ENCODE measurements at places on chromosomes 3 and 15.

DNA sequence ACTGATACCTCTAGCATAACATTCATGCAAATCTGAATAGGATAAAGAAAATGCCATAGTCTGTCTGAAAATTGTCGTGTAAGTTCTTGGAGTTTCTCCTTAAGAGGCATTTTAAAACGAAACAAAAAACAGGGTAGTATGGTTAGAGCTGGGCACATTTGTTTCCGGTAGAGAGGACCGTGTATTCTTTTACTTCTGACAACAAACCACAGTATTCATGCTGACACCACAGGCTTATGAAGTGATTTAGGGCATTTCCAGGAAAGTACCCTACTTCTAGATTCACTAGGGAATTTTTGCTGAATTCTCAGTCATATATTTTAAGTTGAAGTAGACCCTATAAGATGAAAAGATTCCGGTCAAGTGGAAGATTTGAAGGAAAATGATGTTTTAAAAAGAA lies 541.3 kb downstream of the UNC13C start:
- H3K4me3 ChIP-seq, result peak overlapping the region; percentile 46
- no peaks in the 10 kb centered on the region for H3K36me3 ChIP-seq
- H3K27me3 ChIP-seq, result no peaks in the 10 kb centered on the region
- peaks cover 11% of the 10 kb centered on the region for H3K4me1 ChIP-seq
- DNase-seq, result no peak

DNA sequence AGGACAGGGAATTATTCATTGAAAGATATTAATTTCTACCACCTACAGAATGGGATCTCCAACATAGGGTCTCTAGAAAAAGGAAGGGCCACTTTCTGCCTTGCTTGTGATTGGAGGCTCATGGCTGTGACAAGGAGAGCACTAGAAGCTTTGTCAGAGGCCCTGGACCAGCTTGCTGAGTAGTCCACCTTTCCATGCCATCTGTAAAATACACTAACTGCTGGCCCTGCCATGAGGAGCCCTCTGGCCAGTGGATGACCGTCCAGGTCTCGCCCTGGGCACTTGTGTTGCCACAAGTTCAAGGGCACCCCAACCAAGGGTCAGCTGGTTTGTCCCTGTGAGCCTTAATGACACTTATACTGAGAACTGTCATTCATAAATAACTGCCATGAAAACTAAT lies 1.6 kb upstream of the SYNM start:
- no peaks in the 10 kb centered on the region for H3K36me3 ChIP-seq
- no peak for DNase-seq
- no peak overlapping the region for H3K27ac ChIP-seq
- H3K27me3 ChIP-seq, result peaks cover 40% of the 10 kb centered on the region
- H3K4me1 ChIP-seq, result peaks cover 10% of the 10 kb centered on the region

DNA sequence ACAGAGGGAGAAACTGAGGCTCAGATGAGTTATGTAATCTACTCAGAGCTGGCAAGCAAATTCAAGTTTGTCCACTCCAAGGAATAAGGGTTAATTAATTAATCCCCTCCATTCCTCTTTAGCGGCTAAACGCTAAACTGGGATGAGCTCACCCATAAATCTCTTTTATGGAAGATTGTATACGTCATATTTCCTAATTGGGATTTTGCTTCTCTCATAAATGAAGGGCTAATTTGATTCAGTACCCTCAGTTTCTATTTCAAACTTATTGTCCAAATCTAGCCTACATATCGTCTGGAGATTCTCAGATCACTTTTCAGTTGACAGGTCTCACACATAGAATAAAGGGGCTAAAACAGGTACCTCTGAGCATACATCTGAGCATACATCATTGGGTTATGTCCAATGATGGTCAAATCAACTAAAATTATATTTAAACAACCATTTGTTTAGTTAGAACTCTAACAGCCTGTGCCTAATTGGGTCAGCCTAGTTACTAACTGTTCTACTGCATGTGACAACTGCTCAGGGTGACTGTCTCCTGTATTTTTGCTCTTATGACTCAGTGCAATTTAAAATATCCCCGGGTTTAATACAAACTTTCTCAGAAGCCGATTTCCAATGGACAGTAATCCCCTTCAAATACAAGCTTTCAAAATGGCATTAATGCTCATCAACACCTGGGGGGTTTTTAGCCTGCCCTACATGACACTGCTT lies 57.6 kb upstream of the PLXND1 start:
- peaks cover 9% of the 10 kb centered on the region for H3K36me3 ChIP-seq
- peaks cover 4% of the 10 kb centered on the region for H3K4me1 ChIP-seq
- H3K4me3 ChIP-seq, result no peak overlapping the region
- no peaks in the 10 kb centered on the region for H3K27me3 ChIP-seq
- H3K27ac ChIP-seq, result no peak overlapping the region

GRCh38 chr3:99753268-99753975 lies 64.2 kb upstream of the CMSS1 start:
- DNase-seq, result no peak
- H3K4me1 ChIP-seq, result no peaks in the 10 kb centered on the region
- peaks cover 8% of the 10 kb centered on the region for H3K27me3 ChIP-seq
- no peak overlapping the region for H3K27ac ChIP-seq

DNA sequence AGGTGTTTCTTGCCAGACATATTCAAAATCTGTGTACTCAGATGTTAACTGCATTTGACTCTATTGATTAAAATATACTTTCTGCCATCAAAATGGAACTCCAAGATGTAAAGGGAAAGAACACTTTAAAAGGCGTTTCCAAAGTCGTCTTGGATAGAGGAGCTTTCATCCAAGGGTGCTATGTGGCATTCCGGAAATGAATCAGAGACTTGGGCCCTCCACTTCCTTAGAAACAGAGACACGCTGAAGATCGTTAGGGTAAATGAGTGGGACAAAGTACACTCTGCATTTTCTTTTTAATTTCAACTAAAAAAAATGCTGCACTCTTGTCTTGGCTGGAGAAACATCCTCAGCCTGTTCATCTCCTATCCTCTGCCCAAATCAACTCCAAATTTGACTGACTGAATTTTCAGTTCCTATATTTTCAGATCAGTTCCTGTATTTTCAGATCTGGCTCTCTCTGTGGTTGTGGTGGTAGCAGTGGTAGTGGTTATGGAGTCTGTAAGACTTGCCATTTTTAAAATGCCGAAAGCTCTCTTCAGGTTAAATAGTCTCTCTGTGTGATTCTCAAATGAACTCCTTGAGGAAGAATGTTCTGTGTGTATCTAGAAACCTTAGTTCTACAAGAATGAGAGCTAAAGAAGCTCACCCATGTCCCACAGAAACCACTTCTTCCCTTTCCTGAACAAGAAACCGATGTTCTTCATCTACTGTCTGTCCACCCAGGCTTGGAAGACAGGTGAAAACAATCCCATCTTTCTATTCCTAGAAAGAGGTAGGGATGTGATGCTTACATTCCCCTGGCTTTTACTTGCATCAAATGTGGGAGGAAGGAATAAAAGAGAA lies 156.8 kb upstream of the ICE2 start:
- H3K27ac ChIP-seq, result peak overlapping the region; percentile 20
- peaks cover 22% of the 10 kb centered on the region for H3K4me1 ChIP-seq
- H3K4me3 ChIP-seq, result peak overlapping the region; percentile 5
- no peaks in the 10 kb centered on the region for H3K27me3 ChIP-seq
- DNase-seq, result no peak
- no peaks in the 10 kb centered on the region for H3K36me3 ChIP-seq

- peak within 1 kb of the TSS; percentile 97 for H3K4me3 ChIP-seq
- no peaks in the 10 kb centered on the region for H3K27me3 ChIP-seq
- DNase-seq, result peak; percentile 68
- H3K27ac ChIP-seq, result peak within 1 kb of the TSS; percentile 97
These were observed at the start of gene UBE2E1 for GRCh38 chr3:23805633-23806533. UBE2E1 (plus strand) TSS chr3:23805955; CDS start chr3:23807270, 1,315 bp downstream.

GRCh38 chr3:186241910-186242821 lies 119.9 kb downstream of the DGKG start:
- H3K4me3 ChIP-seq, result no peak overlapping the region
- H3K27me3 ChIP-seq, result no peaks in the 10 kb centered on the region
- H3K4me1 ChIP-seq, result peaks cover 15% of the 10 kb centered on the region
- no peak for DNase-seq
- no peaks in the 10 kb centered on the region for H3K36me3 ChIP-seq
- no peak overlapping the region for H3K27ac ChIP-seq

GRCh38 chr15:52294881-52295420 lies 653 bp downstream of the MYO5C start:
- no peak for DNase-seq
- peaks cover 29% of the 10 kb centered on the region for H3K4me1 ChIP-seq
- H3K27ac ChIP-seq, result no peak overlapping the region
- no peaks in the 10 kb centered on the region for H3K36me3 ChIP-seq

- H3K27me3 ChIP-seq, result no peaks in the 10 kb centered on the region
- DNase-seq, result peak; percentile 2
- H3K4me1 ChIP-seq, result peaks cover 9% of the 10 kb centered on the region
- no peak overlapping the region for H3K27ac ChIP-seq
- peaks cover 46% of the 10 kb centered on the region for H3K36me3 ChIP-seq
These were observed 1.4 kb upstream of the GRM2 start for GRCh38 chr3:51705276-51706020.

DNA sequence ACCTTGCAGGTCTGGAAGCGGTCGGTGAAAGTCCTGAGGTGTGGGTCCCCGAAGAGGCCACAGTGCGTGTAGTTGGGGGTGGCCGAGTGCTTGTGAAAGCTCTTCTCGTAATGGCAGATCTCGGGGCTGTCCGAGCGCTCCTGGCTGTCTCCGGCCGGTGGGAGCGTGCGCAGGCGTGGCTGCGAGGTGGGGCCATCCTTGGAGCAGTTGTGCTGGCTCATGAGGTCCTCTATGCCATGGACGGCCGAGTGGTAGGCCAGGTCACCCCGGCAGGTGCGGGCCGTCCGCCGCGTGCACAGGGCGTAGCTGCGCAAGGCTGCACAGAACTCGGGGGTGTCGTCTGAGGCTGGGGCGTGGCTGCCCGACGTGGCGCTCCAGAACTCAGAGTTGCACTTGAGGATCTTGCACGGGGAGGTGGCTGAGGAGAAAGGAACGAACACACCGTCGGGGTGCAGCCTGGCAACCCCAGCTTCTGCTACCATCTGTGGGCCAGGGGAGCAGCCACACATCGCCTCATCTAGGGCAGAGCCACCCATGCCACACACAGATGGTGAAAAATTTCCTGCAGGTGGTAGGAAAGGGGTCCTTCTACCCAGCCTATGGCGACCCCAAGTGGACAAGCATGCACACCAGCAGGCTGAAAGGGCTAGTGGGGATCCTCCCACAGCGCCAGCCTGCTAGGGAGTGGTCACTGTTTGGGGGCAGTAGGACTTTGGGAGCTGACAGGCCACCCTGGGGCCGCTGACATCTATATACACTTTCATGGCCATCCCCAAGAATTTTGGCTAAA lies 36.7 kb downstream of the RGMA start:
- H3K27ac ChIP-seq, result no peak overlapping the region
- DNase-seq, result no peak
- peaks cover 6% of the 10 kb centered on the region for H3K4me1 ChIP-seq
- H3K36me3 ChIP-seq, result no peaks in the 10 kb centered on the region

GRCh38 chr3:65974509-65974908 lies 64.2 kb downstream of the MAGI1 start:
- no peaks in the 10 kb centered on the region for H3K27me3 ChIP-seq
- no peaks in the 10 kb centered on the region for H3K36me3 ChIP-seq
- no peak for DNase-seq
- no peak overlapping the region for H3K4me3 ChIP-seq
- H3K27ac ChIP-seq, result no peak overlapping the region

DNA sequence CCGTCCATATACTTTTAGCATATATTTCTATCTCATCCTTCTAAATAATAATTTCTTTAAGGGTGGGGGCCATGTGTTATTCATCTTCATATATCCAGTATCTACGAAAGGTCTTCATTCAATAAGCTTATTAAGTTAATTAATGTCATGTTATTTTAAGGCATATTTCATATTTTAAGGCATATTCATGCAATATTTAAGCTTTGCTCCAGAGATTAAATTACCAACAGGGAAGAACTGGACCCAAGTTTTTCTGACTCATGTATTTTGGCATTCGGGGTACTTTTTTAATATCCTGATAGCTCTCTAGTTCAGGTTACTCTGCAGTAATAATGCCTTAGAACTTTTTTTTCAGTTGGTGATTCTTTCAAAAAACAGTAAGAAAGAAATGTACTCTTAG lies 27.4 kb downstream of the PHC3 start:
- H3K4me1 ChIP-seq, result peaks cover 63% of the 10 kb centered on the region
- H3K4me3 ChIP-seq, result peak overlapping the region; percentile 78
- H3K36me3 ChIP-seq, result peaks cover 43% of the 10 kb centered on the region
- no peaks in the 10 kb centered on the region for H3K27me3 ChIP-seq
- H3K27ac ChIP-seq, result peak overlapping the region; percentile 99

DNA sequence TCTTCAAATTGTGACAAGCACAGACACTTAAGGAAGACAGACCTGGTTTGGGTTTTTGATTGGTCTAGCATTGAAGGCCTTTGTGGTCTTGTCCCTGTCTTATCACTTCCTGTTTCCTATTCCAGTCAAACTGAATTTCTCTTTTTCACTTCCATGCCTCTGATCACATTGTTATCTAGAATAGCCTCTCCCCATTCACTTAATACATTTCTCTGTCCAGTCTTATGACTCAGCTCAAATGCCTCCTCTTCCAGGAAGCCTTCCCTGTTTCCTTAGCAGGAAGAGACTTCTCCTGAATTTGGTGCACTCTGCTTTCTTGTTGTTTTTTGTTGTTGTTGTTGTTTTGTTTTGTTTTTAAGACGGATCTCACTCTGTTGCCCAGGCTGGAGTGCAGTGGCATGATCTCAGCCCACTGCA lies 45.5 kb downstream of the LIMD1 start:
- DNase-seq, result no peak
- no peaks in the 10 kb centered on the region for H3K27me3 ChIP-seq
- peaks cover 37% of the 10 kb centered on the region for H3K4me1 ChIP-seq
- no peak overlapping the region for H3K4me3 ChIP-seq

- DNase-seq, result no peak
- no peak overlapping the region for H3K27ac ChIP-seq
- no peaks in the 10 kb centered on the region for H3K36me3 ChIP-seq
- H3K4me1 ChIP-seq, result no peaks in the 10 kb centered on the region
These were observed 21.5 kb downstream of the FAM174B start for GRCh38 chr15:92634060-92634459.

- no peak overlapping the region for H3K4me3 ChIP-seq
- peaks cover 6% of the 10 kb centered on the region for H3K27me3 ChIP-seq
- no peak for DNase-seq
- no peaks in the 10 kb centered on the region for H3K4me1 ChIP-seq
- peaks cover 14% of the 10 kb centered on the region for H3K36me3 ChIP-seq
These were observed 63.9 kb downstream of the FBLN2 start for GRCh38 chr3:13612829-13613228.

DNA sequence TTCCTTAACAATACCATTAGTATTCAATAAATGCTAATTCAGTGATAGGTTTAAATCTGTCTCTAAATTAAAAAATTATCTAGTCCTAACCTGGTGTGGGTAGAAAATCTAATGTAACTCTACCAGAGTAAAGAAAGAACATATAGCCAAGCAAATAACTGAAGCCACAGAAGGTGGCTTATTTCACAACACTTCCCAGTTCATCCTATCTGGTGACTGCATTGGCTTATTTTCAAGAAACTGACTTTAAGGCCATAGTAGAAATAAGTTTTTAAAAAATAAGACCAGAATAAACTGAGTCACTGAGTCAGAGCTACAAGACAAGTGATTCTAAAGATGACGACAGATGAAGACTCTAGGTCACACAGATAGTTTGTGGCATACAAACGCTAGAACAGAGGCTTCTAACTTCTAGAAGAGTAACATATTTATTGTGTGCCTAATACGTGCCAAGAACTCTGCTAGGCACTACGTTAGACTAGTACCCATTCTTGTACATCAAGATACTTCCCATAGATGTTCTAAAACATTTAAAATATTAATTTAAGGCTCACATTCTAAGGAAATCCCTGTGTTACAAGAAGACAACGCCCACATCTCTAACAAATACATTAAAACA lies 25.9 kb downstream of the TMCC1 start:
- H3K27ac ChIP-seq, result no peak overlapping the region
- no peaks in the 10 kb centered on the region for H3K27me3 ChIP-seq
- H3K4me1 ChIP-seq, result peaks cover 11% of the 10 kb centered on the region
- H3K36me3 ChIP-seq, result peaks cover 45% of the 10 kb centered on the region
- DNase-seq, result no peak

GRCh38 chr3:72960812-72961518 lies 35.6 kb upstream of the PPP4R2 start:
- H3K4me1 ChIP-seq, result peaks cover 21% of the 10 kb centered on the region
- H3K36me3 ChIP-seq, result no peaks in the 10 kb centered on the region
- no peak for DNase-seq
